Cerebellar nuclear complex (tissue), 1 donor: ENCODE measurements at places on chromosomes 4 and X.

DNA sequence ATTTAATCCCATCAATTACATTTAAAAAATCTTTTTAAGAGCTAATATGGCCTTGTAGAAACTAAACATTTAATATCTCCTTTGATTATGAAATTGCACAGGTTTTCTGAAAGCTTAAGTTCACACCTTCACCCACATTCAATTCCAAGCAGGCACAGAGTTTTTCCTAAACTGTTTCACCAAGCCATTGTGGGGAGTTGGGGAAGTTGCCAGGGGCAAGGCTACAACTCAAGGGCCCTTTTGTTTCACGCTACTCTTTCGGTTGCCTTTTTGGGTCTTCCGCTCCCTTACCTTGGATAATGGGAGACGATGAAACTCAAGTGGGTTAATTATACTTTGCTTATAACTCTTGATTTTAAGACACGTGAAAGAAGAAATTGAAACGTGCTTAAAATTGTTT is 33.3 kb downstream of the APBB2 start:
- DNase-seq, result no peak

DNA sequence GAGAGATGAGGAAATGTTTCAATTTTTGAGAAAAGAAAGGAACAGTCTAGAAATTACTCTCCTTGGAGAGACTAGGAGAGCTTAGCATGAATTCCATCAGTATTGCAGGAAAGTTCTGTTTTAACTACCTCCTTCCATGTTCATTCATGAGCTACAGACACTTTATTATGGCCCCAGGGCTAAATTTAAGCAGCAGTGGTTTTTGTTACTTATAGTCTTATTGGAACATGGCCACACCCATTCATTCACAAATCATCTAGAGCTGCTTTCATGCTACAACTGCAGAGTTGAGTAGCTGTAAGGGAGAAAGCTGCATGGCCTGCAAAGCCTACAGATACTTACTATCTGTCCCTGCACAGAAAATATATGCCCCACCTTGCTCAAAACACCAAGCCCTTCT is 81.7 kb downstream of the SHISA3 start:
- no peak for DNase-seq

GRCh38 chr4:112083587-112084347 is 61.5 kb upstream of the FAM241A start:
- no peak for DNase-seq

DNA sequence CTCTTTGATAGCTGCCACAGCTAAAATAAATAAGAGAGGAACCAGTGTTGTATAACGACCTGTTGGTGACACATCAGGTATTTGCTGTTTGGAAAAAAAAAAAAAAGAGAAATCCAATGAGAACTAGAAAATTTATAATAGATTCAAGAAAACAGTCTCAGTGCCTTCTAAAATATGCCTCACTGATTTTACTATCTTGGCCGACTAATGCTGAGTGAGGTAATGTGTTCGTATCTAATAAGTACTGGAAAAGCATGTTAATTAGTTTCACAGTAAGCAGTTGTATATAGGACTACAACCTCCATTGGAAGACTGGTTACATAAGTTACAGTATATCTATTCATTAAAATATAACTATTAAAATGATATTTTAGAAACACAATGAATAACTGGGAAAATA is 32.4 kb downstream of the ATP8A1 start:
- no peak for DNase-seq

GRCh38 chr4:88418411-88418810 is 38.5 kb upstream of the HERC5 start:
- no peak for DNase-seq

- DNase-seq, result no peak
Measured at GRCh38 chr4:184439856-184440594, 34.3 kb downstream of the IRF2 start.

DNA sequence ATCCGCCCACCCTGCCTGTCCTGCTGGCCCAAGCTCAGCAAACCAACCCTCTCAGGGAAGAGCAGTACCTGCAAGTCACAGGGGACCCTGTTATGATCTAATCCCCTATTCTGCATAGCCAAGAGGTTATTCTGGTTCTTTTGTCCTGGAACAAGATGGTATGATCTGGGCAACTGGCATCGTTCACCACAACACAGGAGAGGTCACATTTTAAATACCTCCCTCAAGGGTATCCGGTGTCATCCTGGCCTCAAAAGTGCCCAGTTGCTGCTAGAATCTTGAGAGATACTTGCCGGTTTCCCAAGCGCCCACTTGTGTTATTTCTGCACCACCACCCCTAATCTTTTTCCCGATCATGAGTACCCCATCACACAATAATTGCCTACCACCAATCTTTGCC is 497.5 kb downstream of the BCOR start:
- DNase-seq, result no peak

DNA sequence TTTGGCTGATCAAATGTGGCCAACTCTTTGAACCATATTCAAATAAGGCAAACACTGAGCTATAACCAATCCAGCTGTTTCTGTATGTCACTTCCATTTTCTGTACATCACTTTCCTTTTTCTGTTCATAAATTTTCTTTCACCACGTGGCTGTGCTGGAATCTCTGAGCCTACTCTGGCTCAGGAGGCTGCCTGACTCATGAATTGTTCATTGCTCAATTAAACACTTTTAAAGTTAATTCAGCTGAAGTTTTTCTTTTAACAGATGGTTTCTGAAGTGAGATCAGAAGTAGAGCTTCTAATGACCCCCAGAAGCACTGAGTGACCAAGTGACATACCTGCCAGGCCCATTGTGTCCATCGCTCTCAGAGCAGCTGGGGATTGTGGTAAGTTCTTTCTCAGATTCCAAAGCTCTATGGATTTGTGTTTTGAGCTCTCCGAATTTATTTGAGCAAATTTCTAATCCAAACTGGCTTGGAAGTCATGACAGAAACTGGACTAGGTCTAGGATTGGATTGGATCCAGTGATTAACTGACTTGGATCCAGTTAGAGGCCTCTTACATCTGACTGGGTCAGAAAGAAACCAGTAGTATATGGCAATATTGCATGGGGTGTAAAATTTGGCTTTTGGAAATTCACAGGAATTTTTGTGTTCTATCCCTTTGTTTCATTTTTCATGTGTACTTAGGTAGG is 121.2 kb upstream of the BANK1 start:
- DNase-seq, result no peak

- DNase-seq, result no peak
Measured at GRCh38 chr4:142567199-142567598, 278.9 kb downstream of the INPP4B start.

DNA sequence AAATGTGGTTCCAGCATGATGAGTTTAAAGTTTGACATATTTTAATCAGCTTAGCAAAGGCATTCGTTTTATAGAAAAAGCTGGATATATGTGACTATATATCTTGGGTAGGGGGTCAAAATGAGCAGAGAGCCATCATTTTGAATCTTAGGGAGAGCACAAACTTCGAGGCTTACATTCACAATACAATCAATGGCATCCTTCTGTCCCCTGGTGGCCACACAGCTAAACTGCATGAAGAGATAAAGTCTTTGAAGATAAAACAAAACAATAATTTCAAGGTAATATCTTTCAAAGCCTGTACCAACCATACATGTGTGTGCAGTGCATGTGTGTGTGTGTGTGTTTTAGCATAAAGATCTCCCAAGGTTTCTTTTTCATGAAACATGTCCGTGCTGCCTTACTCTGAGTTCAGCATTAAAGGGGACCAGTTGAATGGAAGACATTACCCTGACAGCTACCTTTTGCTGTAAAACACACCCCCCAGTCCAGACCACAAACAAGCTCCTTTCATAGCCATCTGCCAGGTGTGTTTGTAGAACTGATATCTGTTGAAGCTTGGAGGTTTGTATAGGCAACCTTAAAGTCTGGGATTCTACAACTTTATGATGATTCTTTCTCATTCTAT is 22.0 kb downstream of the DYNLT3 start:
- DNase-seq, result no peak

GRCh38 chrX:76643590-76643989 is 216.1 kb downstream of the MAGEE1 start:
- DNase-seq, result no peak
